ENCODE measurements at places on chromosomes 2 and 18. TPM values are rescaled to one million over a fixed set of nuclear protein-coding genes. Genes with fewer than 3 reads are reported as not detected.

- DNase-seq = no peak
These were observed 95.1 kb downstream of the ALPK2 start for GRCh38 chr18:58533766-58534165.

DNA sequence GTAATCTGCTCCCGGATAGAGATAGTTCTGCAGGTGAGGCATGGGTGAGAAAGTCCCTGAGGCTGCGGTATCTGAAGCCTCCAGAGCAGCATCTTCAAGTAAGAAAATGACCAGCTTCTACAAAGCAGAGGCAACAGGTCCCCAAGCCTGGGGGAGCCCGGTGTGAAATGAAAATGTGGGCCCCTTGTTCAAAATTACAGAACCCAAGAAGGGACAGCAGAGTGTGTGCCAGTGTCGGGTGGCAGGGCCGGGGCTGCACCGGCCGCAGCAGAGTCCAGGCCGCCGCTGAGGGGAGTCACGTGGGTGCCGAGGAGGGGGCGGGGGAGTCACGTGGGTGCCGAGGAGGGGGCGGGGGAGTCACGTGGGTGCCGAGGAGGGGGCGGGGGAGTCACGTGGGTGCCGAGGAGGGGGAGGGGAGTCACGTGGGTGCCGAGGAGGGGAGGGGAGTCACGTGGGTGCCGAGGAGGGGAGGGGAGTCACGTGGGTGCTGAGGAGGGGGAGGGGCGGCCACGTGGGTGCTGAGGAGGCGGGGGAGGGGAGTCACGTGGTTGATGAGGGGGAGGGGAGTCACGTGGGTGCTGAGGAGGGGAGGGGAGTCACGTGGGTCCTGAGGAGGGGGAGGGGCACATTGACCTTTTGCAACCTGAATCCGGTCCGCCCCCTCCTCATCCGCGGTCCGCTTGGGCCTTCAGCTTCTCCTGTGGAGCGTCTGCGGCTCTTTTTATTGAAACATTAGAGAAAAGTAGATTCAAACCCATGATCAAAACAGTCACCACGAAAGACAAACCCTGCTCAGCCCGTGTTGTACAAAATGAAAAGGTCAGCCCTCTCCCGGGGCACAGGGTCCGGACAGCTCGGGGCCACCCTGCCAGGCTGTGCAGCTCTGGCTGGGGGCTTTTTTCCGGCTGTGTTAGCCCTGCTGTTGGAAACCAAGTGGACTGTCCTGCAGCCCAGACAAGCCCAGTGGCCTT, 10.4 kb downstream of the COLEC11 start:
- DNase-seq = peak; percentile 77

DNA sequence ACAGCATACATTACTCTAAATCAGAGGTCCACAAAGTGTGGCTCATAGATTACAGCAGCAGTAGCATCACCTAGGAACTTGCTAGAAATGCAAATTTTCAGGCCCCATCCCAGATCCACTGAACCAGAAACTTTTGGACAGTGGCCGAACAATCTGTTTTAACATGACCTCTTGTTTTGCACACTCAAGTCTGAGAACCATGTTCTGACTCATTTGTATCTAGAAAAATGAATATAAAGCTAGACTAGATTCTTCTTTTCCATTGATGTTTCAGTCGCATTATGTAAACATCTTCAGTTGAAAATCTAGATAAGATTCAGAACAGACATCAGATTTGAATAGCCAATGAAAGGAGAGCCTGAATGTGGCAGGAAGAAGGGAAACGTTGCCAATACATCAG, 608.8 kb downstream of the LRP1B start:
- no peak for DNase-seq

- no peak for DNase-seq
These were observed 110.9 kb downstream of the RNF144A start for GRCh38 chr2:7027956-7028655.

DNA sequence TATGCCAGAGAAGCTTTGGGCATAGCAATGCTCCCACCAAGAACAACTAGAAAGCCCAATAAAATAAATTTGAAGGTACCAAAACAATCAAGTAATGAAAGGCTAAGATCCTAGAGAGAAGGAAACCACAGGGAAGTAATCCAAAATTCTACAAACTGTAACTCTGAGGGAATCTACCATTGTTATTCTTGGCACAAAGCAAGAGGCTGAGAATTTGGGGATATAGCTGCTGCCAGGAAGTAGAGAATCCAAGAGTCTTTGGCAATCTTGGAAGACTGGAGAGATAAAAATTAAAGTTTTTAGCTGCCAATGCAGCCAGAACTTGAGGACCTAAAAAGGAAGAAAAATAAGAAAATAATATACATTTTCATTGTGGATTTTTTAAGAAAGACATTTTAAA, 68.5 kb downstream of the PIGN start:
- DNase-seq = no peak

DNA sequence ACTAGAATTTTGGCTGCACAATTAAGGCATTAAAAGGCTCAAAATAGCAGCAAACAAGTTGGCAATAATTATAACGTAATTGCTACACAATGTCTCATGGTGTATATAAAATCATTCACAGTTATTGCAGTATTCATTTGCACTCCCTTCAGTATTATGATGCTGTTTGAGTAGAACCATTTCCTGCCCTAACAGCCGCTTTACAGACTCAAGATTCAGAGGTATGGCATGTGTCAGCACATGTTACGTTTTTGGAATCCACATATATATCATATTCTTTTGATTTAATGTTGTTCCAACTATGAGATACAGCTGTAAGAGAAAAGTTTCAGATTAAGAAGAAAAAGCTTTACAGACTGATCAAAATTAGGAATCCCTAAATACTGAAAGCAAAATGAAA, 56.3 kb upstream of the NCKAP5 start:
- DNase-seq = no peak

TRIM43 gene
- total RNA-seq = not detected
